ENCODE measurements at places on chromosomes 16 and 17.

- no peak for DNase-seq
Measured at GRCh38 chr16:86064431-86065250, 165.7 kb downstream of the IRF8 start.

DNA sequence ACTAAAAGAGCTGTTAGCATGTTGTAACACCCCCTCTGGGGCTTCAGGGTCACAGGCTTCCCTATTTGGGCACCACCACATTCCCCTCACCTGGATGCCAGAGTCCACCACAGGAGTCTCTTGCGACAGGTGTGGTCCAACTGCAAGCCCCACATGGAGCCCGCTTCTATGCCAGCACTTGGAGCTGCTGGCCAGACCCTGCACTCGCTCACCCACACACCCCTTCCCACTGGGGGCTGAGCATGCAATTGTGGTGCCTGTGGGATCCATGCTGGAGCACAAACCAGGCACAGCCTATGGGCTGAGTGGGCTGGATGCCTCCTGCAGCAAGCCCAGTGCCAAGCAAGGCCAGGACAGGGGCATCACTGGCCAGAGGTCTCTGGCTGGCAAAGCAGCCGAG, 6.0 kb upstream of the BLMH start:
- DNase-seq: no peak

- DNase-seq: no peak
Measured at GRCh38 chr16:77613095-77613494, 109.2 kb upstream of the NUDT7 start.

DNA sequence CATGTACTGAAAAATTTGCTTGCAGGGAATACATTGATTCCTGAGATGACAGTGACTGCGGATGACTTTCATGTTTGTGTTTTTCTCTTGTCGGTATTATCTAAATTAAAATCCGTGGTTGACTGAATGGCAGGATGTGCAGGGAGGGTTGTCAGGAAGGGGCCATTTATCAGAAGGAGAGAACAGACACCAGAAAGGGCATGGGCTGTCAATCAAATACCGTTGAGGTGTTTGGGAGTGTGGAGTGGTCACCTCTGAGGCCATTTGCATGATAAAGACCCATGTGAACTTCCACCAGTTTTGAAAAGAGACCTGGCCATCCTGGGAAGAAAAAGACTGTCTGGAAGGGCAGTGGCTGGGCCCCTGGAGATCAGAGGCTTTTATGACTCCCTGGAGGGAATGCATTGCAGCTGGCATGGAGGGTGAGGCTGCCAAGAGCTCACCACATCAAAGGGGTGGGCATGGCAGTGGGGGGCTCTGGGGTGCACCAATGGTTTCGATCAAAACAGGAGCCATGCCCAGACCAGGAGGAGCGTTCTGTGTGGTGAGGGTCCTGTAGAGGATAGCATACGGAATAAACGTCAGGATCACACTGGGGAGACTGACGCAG, 67.1 kb downstream of the CYLD start:
- no peak for DNase-seq

DNA sequence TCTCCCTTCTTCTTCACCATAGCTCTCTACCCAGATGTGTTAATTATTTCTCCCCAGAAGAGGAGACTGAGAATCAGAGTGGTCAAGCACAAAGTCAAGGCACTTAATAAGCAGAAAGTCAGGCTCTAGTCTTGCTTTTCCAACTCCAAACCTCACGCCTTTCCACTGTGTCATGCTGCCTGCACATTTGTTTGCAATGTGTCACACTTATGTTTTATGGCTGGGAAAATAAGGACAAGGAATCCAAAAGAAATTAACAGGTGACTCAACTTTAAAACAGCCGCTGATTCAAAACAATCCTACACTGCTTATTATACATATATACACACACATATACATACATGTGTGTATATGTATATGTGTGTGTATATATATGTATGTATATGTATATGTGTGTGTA, 255.7 kb upstream of the DYNLRB2 start:
- DNase-seq: peak; percentile 59

DNA sequence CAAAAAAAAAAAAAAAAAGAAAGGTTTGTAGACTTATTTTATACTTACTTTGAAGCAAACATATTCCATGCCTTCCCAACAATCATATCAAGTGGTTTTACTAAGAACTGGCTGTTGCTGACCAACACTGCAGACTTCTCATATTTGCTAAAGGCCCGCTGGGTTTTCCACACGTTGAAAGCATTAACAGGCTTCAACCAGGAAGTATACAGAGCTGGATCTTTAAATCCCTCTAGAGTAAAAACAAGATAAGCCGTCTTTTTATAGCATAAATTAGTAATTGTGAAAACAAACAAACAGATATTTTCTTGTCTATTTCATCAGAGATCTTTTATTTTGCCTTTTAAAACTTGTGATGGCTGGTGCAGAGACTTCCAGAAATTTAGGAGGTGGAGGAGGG, 29.1 kb downstream of the TUBD1 start:
- DNase-seq: no peak

GRCh38 chr17:28613931-28614381, at the start of gene RSKR:
RSKR (minus strand) TSS chr17:28614185; CDS start chr17:28614161, 24 bp downstream.
- no peak for DNase-seq

GRCh38 chr17:55414983-55415382, 6.7 kb downstream of the MMD start:
- no peak for DNase-seq

DNA sequence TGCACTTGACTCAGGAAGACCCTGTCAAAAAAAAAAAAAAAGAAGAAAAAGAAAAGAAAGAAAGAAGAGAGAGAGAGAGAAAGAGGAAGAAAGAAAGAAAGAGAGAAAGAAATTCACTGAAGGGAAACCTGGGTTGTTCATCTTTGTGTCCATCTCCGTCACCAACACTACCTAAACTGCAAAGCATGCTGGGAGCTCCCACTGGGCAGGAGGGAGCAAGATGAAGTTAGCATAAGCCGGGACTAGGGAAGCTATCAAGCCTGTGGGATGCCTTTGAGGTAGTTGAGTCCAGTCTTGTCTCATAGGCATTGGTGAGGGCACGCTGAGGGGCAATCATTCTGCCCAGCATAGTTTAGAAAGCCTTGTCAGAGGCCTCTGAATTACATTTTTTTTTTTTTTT, 7.6 kb upstream of the CBFB start:
- DNase-seq: no peak

DNA sequence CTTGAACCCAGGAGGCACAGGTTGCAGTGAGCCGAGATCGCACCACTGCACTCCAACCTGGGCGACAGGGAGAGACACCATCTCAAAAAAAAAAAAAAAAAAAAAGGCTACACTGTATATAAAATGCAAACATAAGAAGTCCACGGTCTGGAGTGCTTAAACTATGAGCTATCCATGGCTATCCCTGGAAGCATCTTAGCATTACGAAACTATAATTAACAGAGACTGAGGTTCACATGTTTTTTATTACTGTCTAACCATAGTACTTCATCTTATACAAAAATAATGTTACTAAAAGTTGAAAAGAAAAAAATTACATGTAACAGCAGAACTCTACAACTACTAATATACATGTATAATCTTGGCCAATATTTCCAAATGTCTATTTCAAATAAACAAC, 32.8 kb downstream of the HELZ start:
- DNase-seq: peak; percentile 73

- DNase-seq: no peak
Measured at GRCh38 chr16:74275711-74276110, 20.9 kb upstream of the PSMD7 start.

- DNase-seq: no peak
Measured at GRCh38 chr16:73053364-73054124, 5.6 kb upstream of the ZFHX3 start.

- no peak for DNase-seq
Measured at GRCh38 chr16:77462894-77463293, 28.1 kb upstream of the ADAMTS18 start.

DNA sequence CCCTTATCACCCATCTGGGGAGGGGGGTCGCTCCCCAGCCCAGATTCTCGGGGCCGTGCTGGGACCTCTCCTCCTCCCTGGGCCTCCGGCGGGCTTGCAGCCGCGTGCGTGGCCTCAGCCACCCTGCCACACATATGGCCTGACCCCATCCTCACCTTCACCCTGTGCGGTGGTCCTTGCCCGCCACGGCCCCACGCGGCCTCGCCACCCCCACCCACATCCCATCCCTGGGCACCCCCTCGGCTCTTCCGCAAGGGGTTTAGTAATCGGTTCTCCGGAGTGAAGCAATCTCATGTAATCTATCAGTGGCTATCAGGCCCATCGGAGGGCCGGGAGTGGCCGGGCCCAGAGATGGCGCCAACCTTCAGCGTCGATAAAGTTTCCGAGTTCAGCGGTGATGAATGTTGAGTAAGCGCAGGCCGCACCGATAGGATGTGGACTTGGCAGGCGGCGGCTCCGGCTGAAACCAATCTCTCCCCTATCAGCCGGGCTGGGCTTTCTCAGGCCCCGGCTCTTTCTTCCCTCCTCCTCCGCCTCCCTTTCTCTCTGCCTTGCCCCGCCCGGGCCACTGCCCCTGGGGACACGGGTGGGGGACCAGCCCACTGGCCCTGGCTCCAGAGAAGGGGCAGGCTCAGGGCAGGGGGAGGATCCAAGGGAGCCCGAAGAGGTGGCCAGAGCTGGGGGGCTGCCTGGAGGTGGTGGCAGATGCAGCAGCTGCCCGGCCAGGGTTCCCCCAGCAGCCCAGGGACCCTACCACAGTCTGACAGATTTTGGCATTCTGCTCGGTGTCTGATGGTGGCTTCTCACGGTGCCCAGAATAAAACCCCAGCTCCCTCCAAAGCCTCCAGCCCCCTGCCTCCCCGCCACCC, 20.8 kb downstream of the ZFPM1 start:
- no peak for DNase-seq

DNA sequence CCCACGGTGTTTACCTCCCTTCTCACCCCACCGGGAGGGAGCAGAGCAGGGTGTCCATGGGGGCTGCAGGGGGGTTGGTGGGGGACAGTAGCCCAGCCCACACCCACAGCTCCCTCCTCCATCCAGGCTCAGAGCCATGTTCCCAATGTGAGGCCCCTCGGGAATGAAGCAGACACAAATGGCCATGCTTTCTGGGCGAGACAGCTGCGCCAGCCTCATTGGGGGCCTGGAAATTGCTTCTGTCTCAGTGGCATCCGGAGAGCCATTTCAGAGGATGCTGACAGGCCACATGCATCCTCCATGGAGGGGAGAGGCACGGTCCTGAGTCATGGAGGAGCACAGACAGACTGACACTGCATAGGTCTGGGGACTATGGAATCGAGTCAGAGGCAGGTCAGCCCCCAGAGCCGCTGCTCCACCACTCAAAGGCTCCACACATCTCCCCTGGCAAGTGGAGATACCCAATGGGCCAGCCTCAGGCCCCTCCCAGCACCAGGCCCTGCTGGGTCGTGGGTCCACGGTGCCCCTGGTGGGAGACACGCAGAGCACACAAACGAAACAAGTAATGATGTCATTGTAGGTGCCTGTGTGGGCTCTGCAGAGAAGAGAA, 59.6 kb upstream of the ENPP7 start:
- no peak for DNase-seq

- no peak for DNase-seq
Measured at GRCh38 chr16:58855291-58855863, 121.3 kb upstream of the GOT2 start.

DNA sequence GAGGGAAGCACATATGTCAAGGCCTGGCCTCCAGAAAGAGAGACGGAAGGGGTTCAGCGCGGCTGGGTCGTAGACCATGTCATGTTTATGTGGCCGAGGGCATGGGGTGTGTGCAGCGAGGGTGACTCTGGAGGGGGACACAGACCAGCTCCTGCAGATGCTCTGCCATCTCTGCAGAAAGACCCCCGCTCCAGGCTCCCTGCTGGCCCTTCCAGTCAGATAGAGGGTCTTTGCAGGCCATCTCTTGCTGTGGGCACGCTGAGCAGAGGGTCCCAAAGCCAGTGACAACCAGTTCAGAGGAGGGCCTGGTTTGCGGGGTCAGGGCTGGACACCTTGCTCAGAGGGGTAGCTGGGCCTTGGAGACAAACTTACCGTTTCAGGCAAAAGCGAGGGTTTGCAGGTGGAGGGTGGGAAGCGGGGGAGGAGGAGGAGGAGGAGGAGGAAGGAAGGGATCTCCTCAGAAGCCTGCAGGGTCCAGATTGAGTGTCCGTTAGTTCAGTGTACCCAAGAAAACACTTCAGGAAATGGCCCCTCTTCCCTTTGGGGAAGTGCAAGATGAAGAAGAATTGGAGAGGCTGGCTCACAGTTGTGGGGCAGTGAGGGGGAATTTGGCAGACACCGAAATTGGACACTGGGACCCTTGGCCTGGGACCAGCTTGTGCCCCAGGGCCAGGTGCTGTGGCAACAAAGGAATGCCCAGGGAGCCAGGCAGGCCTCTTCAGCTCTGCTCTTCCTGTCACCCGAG, 102.8 kb downstream of the CMIP start:
- no peak for DNase-seq

DNA sequence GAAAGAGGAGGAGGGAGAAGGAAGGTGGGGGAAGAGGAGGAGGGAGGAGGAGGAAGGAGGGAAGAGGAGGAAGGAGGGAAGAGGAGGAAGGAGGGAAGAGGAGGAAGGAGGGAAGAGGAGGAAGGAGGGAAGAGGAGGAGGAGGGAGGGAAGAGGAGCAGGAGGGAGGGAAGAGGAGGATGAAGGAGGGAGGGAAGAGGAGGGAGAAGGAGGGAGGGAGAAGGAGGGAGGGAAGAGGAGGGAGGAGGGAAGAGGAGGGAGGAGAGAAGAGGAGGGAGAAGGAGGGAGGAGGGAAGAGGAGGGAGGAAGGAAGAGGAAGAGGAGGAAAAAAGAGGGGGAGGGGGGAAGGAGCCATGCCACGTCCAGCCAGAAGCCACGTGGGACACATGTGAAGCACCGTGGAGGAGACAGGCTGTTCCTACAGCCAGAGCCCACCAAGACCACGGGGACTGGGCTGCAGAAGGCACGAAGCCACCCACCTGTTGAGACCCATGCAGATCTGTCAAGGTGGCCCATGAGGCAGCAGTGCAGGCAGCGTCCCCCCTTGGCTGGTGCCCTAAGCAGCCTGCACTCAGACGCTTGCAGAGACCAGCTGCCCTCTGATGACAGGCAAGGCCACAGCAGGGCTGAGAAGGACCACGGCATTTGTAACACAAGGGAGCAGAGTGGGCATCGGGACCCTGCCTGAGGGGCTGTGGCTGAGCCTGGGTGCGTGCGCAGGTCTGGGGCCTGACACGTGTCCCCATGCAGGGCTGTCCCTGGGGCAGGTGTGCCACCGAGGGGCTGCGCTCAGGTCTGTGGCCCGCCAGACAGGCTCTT, 10.3 kb downstream of the NDUFAF8 start:
- DNase-seq: no peak

- no peak for DNase-seq
Measured at GRCh38 chr16:4862639-4863038, 15.4 kb downstream of the UBN1 start.

GRCh38 chr16:53154513-53154912, 99.7 kb downstream of the CHD9 start:
- DNase-seq: no peak

DNA sequence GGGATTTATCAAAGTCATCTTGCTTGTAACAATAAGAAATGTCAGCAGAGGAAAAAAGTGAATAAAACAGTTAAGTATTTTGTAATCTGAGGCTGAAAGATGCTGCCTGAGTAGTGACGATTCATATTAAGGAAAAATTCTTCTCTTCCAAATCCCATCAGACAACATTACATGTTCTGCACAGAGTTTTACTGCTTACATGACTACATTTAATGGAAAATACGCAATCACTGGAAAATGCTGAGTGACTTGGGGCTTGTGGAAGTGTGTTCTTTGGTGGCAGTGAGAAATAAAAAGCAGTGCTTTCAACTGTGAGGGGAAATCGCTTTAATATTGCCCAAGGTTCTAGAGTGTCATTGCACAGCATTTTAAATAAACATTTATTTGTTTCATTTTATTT, 1025.2 kb upstream of the GOT2 start:
- no peak for DNase-seq

Measured in fibroblast of skin of left biceps (primary cell).